Activated T-cell treated with anti-CD3 and anti-CD28 coated beads, Interleukin-2, amount 50 U/mL, for 72 hours (primary cell): ENCODE measurements at places on chromosomes 7 and 10.

DNA sequence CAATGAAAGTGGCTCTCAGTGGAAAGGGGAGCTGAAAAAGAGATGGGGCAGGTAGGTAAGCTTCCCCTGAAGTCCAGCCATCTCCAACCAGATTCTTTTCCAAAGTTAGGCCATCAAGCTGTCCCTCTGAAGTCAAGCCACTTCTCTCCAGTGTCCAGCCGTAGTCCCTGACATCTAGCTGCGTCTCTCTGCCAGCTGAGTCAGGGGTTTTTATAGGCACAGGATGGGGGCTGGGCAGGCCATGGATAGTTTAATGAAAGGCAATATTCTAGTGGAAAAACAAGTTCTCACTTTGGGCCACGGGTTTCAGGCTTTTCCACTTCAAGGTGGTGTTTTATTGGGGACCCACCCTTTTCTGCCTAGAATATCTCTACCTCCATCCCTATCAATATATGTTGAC, 36.8 kb downstream of the AVL9 start:
- peaks cover 22% of the 10 kb centered on the region for H3K4me1 ChIP-seq
- no peaks in the 10 kb centered on the region for H3K27me3 ChIP-seq
- peaks cover 4% of the 10 kb centered on the region for H3K36me3 ChIP-seq

GRCh38 chr7:25840209-25840792, 311.7 kb upstream of the NFE2L3 start:
- H3K4me3 ChIP-seq, result no peak overlapping the region
- H3K4me1 ChIP-seq, result no peaks in the 10 kb centered on the region
- DNase-seq, result no peak
- no peaks in the 10 kb centered on the region for H3K36me3 ChIP-seq
- no peak overlapping the region for H3K27ac ChIP-seq

GRCh38 chr10:114311496-114312209, 72.6 kb downstream of the VWA2 start:
- H3K27me3 ChIP-seq, result peaks cover 8% of the 10 kb centered on the region
- H3K27ac ChIP-seq, result no peak overlapping the region
- no peak for DNase-seq
- no peak overlapping the region for H3K4me3 ChIP-seq
- H3K4me1 ChIP-seq, result peaks cover 10% of the 10 kb centered on the region

GRCh38 chr10:60817398-60817805, 39.1 kb downstream of the CDK1 start:
- no peak for DNase-seq
- H3K36me3 ChIP-seq, result no peaks in the 10 kb centered on the region
- H3K27ac ChIP-seq, result no peak overlapping the region

- H3K4me3 ChIP-seq, result no peak overlapping the region
- H3K36me3 ChIP-seq, result no peaks in the 10 kb centered on the region
- peaks cover 22% of the 10 kb centered on the region for H3K27me3 ChIP-seq
- DNase-seq, result no peak
- no peak overlapping the region for H3K27ac ChIP-seq
- H3K4me1 ChIP-seq, result no peaks in the 10 kb centered on the region
These were observed 92.5 kb downstream of the TRIL start for GRCh38 chr7:28865601-28866144.

DNA sequence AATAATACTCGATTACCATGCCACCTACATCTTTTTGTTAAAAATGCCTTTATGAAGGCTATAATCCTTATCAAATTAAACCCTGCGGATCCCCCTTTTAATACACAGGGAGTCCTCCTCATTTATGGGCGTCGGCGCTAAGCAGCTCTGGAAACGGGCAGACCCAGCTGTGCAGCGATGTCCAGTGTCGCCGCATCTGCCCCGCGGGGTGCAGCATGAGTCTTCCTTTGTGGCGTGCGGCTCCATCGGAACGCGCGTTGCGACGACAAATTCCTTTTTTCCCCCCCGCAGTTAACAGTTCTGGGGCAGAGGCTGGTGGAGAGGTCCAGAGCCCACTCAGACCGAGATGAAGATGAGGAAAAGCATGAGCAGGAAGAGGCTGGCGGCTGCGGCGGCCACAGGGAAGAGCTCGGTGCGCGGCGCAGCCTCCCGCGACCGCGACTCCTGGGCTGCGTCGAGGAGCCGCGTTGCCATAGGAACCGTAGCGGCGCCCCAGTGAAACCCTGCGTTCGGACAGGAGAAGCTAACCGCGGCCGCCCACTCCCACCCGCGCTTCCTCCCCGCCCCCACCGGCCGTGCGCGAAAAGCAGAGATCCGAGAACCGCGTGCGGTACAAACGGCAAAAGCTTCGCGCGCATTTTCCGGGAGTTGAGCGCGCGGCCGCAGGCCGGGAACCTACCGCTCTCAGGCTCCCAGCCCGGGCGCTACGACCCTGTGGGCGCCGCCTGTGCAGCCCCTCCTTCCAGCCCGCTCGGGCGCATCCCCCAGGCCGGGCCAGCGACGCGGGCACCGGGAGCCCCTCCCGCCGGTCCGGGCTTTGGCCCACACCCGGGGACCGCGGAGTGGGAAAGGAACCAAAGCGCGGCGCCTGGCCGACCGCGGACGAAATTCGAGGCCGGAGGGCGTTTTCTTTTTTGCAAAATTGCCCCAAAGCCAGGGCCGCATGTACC, 130.6 kb downstream of the SPAG6 start:
- H3K27me3 ChIP-seq, result peaks cover 62% of the 10 kb centered on the region
- H3K36me3 ChIP-seq, result peaks cover 1% of the 10 kb centered on the region
- peak; percentile 53 for DNase-seq
- H3K27ac ChIP-seq, result peak overlapping the region; percentile 35

DNA sequence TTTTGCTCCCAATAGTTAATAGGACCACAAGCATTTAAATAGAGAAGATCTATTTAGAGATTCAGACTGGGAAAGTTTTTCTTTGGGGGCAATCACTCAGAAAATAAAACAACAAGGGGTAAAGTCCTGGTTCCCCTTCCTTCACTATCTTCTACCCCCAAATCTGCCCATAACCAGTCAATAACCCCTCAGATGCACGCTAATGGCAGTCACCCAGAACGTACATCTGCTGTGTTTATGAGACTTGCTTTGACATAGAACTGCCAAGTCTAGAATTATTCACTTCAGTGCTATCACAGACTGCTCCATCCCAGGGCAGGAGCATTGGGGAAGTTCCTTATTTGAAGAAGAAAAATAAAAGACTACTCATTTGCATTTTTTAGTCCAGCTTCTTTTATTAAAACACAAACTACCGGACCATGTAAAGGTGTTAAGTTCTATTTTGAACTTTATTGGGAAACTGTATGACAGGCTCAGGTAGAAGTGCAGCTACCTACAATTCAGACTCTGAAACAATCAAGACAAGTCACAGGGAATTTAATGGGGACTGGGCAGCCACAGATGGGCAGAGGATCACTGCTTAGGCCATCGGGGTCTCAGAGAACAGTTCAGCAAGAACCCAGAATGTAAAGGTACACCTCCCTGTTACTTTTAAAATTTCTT, 38.4 kb downstream of the ANK3 start:
- DNase-seq, result no peak
- no peaks in the 10 kb centered on the region for H3K36me3 ChIP-seq
- H3K4me1 ChIP-seq, result peaks cover 8% of the 10 kb centered on the region
- H3K27me3 ChIP-seq, result no peaks in the 10 kb centered on the region
- no peak overlapping the region for H3K4me3 ChIP-seq

- no peak overlapping the region for H3K4me3 ChIP-seq
- no peaks in the 10 kb centered on the region for H3K4me1 ChIP-seq
- H3K36me3 ChIP-seq, result no peaks in the 10 kb centered on the region
- H3K27me3 ChIP-seq, result no peaks in the 10 kb centered on the region
These were observed 137.1 kb downstream of the BMPER start for GRCh38 chr7:34042406-34042805.

DNA sequence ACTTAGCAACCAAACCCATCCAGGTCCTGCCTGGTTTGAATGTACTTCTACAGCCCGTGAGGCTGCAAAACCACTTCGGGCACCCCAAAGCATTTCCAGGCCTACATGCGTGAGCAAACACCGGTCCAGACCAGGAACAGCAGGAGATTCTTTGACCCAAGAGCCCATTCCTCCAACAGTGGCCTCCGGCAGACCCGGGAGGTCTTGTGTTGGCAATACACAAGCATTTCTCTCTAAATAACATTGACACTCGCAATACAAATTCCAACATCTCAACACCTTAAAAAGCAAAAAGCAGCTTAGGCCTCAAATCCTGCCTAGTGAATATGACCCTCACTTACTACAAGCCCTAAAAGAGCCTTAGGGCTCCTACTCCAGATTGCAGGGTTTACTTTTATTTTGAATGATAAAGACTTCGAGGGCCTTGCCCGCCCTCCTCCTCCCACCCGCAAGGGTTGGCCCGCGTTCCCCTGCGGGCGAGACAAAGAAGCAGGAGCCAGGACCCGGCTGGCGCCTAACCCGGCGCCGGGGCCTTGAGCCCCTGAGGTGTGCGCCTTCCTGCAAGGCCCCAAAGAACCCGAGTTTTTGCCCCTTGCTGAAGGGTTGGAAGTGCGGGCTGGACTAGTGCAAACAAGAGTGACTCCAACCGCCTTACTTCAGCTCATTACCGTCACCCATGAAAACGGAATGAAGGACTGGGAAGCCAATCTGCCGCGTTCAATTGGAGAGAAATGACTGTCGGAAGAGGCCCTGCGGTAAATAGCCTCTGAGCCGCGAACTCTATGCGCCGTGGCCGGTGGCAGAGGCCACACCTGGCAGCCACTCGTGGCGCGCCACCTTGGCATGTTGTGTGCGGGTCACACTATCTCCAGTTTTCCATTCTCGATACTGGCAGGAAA, 3.4 kb upstream of the DLX6 start:
- peaks cover 23% of the 10 kb centered on the region for H3K4me1 ChIP-seq
- H3K27ac ChIP-seq, result no peak overlapping the region
- peaks cover 72% of the 10 kb centered on the region for H3K27me3 ChIP-seq
- no peak for DNase-seq
- H3K36me3 ChIP-seq, result peaks cover 3% of the 10 kb centered on the region

DNA sequence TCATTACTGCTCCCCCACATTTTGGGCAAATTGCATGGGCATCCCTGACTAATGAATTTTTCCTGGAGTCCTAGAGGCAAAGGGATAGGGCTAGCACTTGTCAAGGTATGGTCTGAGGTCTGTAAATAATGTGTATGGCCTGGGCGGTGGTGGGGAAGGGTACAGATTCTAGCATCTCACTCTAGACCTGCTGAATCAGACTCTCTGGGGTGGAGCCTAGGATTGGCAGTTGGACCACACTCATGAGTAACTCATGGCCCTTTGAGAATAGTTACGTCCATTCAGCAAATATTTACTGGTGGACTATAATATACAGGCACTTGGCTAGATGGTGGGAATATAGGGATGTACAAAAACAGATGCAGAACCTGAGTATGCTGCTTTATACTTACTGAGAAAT, 118.0 kb downstream of the CELF2 start:
- H3K27ac ChIP-seq, result no peak overlapping the region
- no peak for DNase-seq
- H3K4me3 ChIP-seq, result no peak overlapping the region
- H3K36me3 ChIP-seq, result no peaks in the 10 kb centered on the region

DNA sequence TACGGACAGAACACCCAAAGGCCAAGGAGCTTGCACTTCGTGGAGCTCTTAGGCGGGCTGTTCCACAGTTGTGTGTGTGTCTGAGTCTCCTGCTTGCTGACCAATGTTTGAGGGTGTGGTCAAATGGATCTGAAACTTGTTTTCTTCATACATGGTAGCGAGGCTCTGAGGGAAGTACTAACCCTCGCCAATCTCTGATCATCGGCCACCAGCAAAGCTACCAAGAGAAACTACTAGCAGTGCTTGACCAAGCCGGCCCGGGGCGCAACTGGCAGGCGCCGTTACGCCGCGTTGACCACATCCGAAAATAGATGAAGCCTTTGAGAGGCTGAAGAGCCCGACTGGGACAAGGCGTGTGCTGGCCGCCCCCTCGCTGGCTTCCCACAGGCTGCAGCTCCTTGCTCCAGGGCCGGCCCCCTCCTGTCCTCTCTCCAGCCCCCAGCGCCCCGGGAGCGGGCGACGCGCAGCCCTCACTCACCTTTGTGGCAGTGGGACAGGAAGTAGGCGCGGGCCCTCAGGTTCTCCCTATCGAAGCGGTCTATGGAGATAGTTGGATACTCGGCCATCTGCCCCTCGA, 384 bp downstream of the DCLRE1C start:
- peak overlapping the region; percentile 99 for H3K27ac ChIP-seq
- peaks cover 1% of the 10 kb centered on the region for H3K36me3 ChIP-seq
- H3K4me3 ChIP-seq, result peak overlapping the region; percentile 94
- H3K4me1 ChIP-seq, result peaks cover 48% of the 10 kb centered on the region
- DNase-seq, result no peak
- no peaks in the 10 kb centered on the region for H3K27me3 ChIP-seq

- no peak for DNase-seq
- H3K4me1 ChIP-seq, result no peaks in the 10 kb centered on the region
- H3K36me3 ChIP-seq, result peaks cover 8% of the 10 kb centered on the region
These were observed 4.2 kb downstream of the CCL24 start for GRCh38 chr7:75809396-75809795.

- peaks cover 4% of the 10 kb centered on the region for H3K36me3 ChIP-seq
- peaks cover 15% of the 10 kb centered on the region for H3K27me3 ChIP-seq
- H3K27ac ChIP-seq, result peak overlapping the region; percentile 98
These were observed 453 bp downstream of the SFMBT2 start for GRCh38 chr10:7410301-7410861.

- no peak overlapping the region for H3K4me3 ChIP-seq
- no peak for DNase-seq
- H3K4me1 ChIP-seq, result no peaks in the 10 kb centered on the region
- peaks cover 10% of the 10 kb centered on the region for H3K27me3 ChIP-seq
- no peak overlapping the region for H3K27ac ChIP-seq
- H3K36me3 ChIP-seq, result no peaks in the 10 kb centered on the region
These were observed 116.4 kb upstream of the ITGB1 start for GRCh38 chr10:33074443-33074842.

DNA sequence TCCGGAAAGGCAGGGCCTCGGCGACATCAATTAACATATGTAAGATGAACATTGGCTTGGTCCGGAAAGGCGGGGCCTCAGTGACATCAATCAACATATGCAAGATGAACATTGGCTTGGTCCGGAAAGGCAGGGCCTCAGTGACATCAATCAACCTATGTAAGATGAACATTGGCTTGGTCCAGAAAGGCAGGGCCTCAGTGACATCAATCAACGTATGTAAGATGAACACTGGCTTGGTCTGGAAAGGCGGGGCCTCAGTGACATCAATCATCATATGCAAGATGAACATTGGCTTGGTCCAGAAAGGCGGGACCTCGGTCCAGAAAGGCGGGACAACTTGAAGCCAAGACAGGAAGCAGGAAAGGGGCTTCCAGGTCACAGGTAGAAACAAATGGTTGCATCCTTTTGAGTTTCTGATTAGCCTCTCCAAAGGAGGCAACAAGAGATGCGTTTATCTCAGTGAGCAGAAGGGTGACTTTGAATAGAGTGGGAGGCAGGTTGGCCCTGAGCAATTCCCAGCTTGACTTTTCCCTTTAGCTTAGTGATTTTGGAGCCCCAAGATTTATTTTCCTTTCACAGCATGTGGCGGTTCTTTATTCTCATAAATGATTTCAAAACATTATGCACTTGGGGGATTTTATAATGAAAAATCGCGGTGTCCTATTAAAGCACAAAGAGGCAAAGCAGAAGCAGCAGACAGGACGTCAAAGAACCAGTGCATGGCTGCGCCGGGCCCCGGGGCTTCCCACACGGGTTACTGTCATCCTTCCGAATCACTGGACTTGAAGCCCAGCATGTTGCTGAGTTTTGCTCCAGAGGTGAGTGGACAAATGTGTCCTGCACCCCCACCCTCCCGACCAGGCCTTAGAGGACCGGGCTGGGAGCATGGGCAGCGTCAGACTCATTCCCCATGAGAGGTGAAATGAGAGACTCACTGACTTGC, 43.1 kb upstream of the EN2 start:
- H3K27ac ChIP-seq, result no peak overlapping the region
- no peaks in the 10 kb centered on the region for H3K36me3 ChIP-seq
- peaks cover 10% of the 10 kb centered on the region for H3K27me3 ChIP-seq
- no peak for DNase-seq

GRCh38 chr7:94662548-94662947, 6.6 kb upstream of the SGCE start:
- no peaks in the 10 kb centered on the region for H3K4me1 ChIP-seq
- no peak overlapping the region for H3K27ac ChIP-seq
- no peaks in the 10 kb centered on the region for H3K36me3 ChIP-seq
- H3K27me3 ChIP-seq, result no peaks in the 10 kb centered on the region
